ENCODE measurements at places on chromosomes 16 and 17. TPM values are rescaled to one million over a fixed set of nuclear protein-coding genes. Genes with fewer than 3 reads are reported as not detected.

GRCh38 chr17:44333371-44333770 lies 8.7 kb upstream of the SLC25A39 start:
- no peak for DNase-seq

GRCh38 chr16:53953336-53953735 lies 249.4 kb downstream of the FTO start:
- no peak for DNase-seq

GRCh38 chr16:75011634-75012307 lies 12.9 kb downstream of the ZNRF1 start:
- DNase-seq, result no peak

- no peak for DNase-seq
These were observed 36.4 kb upstream of the ARHGAP17 start for GRCh38 chr16:25051406-25052150.

- no peak for DNase-seq
These were observed 26.4 kb downstream of the NPTX1 start for GRCh38 chr17:80449930-80450576.

- no peak for DNase-seq
These were observed 6.1 kb downstream of the ABCA5 start for GRCh38 chr17:69320908-69321238.

DNA sequence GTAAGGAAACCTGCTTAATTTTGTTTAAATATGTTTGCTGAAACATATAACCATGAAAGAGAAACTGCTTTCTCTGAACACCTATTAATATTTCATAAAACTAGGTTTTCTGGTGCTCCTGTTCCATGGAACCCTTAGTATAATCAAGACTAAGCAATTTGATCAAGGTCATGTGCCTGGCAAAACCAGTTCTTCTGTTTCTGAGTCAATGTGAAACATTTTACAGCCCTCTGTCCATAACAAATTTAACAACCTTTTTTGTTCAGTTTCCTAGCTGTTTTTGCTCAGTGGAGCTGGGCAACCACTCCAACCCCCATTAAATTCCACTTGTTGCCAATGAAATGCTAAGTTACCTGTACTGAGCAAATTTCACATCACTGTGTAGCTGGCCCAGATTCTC lies 344.0 kb downstream of the CA10 start:
- DNase-seq, result no peak

DNA sequence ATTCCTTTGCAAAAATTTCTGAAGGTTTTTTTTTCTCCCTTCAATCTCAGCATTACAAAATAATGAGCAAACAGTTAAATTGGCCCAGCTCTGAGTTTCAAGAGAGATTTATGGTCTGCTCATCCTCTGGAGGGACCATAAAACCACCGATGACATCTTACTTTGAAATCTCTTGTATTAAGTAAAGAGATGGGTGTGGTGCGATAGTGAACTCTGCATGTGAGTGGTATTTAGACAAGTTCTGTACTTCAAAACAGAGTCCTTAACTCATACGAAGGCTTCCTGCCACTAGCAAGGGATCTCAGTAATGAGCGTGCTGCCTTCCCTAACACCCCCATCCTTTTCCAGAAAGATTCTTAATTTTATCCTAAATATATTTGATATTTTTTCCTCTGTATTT lies 2.1 kb downstream of the FAM20A start:
- no peak for DNase-seq

GRCh38 chr17:44828919-44829522 lies 1.1 kb downstream of the GJC1 start:
- DNase-seq, result no peak

GRCh38 chr17:80426671-80427326 lies 11.8 kb downstream of the ENDOV start:
- DNase-seq, result peak; percentile 19

- DNase-seq, result no peak
These were observed 6.0 kb downstream of the CEP295NL start for GRCh38 chr17:78896834-78897663.

DNA sequence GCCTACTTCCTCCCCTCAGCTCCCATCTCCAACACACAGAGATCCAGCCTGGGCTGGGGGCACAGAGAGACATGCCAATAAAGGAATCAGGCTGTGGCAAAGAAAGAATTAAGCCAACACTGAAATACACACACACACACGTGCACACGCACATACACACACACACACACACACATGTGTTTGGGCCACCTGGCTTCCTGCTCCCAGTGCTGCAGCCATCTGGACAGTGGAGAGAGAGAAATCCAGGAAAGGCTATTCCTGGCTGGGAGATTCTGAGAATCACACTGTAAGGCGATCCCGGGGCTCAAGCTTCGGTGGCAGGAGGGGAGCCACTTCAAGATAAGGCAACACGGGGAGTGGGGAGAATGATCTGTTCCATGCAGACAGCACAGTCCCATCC lies 72.4 kb downstream of the NOG start:
- no peak for DNase-seq

GRCh38 chr16:84985079-84986065 lies 26.0 kb downstream of the ZDHHC7 start:
- no peak for DNase-seq

- DNase-seq, result no peak
These were observed 14.7 kb downstream of the AIPL1 start for GRCh38 chr17:6420173-6420641.

GRCh38 chr17:43966276-43966675 lies 12.5 kb upstream of the PYY start:
- no peak for DNase-seq

DNA sequence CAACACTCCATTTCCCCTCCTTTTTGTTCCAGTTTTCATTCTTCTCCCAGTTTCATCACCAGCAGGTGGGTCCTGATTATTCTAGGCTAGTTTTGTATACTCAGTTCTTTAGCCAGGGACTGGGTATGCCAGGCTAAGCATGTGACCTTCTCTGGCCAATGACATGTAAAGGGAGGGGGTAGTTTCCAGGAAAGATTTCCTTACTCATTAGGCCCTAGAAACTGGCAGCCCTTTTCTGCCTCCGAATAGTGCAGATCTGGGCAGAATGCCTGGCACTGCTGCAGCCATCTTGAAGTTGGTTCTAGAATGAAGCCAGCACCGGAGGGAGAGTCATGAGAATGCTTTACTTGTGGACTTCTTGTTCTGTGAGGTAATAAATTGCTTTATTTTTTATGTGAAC lies 126.9 kb upstream of the AXIN2 start:
- DNase-seq, result no peak

- no peak for DNase-seq
These were observed 51.5 kb downstream of the NTN1 start for GRCh38 chr17:9072696-9073339.

GRCh38 chr16:50368410-50369132 lies at the start of gene BRD7:
BRD7 (minus strand) TSS chr16:50368988; CDS start chr16:50368774, 214 bp downstream.
- no peak for DNase-seq

DNA sequence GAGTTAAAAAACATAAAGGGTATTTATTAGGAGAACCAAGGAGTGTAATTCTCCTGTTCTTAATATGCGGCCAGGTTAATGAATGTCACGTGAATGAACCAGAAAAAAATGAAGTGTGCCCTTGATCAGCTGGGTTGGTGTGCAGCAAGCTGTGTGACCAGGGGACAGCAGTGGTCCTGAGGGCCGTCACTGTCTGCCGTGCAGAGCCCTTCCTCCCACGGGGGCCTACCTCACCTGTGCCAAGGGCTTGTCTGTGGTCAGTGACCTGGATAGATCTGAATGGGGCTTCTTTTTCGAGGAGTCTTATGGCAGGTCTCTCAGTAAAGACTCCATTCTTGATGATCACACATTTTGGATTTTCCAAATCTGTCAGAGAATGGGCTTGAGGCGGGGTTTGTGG lies 17.7 kb upstream of the STH start:
- DNase-seq, result no peak

- no peak for DNase-seq
These were observed 13.5 kb downstream of the PLLP start for GRCh38 chr16:57271063-57271345.

- DNase-seq, result no peak
These were observed 47.1 kb upstream of the SDK2 start for GRCh38 chr17:73691321-73691766.

DNA sequence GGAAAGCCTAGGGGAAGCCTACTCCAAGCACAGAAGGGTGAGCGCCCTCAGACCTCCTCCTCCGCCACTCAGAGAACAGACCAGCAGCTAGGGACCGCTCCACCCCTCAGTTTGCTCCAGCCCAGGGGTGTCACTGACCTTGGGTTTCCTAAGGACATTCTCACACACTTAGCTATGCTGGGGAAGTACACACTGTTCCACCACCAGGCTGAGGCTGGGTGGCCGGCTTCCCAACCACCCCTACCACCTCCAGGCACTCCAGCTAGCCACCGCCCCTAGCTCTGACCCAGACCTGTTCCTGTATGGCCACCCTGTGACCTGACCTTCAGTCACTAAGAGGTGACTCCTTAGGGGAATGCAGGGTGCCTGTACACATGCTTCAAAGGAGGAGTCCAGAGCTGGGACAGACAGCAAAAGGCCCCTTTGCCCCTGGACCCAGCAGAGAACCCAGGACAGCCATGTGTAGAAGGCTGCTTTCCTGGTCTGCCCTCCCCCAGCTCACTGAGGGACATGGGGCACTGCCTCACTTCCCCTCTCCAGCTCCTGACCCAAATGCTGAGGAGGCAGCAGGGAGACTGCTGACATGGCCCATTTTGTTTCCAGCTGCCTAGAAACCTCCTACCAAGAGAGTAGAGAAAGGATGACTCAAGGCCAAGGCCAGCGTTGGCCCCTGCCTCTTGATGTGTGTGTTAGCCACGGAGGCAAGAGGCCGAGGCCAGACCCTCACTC lies 6.7 kb downstream of the HSPB9 start:
- DNase-seq, result no peak

- DNase-seq, result no peak
These were observed 7.9 kb upstream of the RPL23 start for GRCh38 chr17:38861399-38861843.

DNA sequence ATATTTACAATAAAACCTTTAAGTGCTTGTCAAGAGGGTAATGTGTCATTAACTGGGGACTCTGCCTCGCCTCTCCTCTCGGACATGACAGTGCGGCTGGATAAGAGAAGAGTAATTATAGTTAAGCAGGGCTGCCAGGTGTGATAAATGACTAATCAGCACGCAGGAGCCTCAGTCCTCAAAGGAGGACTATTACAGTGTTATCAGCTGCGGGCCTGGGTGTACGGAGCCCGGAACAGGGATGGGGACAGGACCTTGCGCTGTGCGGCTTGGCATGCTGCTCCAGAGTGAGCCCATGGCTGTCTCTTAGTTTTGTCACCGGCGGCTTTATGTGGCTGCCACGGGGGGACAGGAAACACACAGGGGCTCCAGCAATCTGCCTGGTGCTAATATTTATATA lies 607.2 kb downstream of the MAF start:
- no peak for DNase-seq

GRCh38 chr17:43940630-43941029 lies 1.6 kb downstream of the PPY start:
- DNase-seq, result no peak

DNA sequence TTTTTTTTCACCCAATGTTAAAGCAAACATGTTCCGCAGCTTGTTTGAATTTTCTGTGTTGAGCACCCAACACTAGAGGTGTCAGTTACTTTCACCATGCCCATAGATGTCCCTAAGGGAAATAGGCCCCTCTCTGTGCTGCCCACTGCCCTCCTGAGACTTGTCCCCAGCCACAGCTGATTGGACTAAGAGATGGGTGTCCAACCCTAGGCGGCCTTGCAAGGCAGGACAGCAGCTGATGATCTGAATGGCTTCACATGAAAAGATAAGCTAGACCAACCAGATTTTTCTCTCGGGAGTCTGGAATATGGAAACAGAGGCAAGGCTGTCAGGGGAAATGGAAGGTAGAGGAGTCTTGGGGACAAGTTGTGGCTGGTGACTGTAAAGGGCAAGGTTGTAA lies 6.1 kb upstream of the CALB2 start:
- no peak for DNase-seq

DNA sequence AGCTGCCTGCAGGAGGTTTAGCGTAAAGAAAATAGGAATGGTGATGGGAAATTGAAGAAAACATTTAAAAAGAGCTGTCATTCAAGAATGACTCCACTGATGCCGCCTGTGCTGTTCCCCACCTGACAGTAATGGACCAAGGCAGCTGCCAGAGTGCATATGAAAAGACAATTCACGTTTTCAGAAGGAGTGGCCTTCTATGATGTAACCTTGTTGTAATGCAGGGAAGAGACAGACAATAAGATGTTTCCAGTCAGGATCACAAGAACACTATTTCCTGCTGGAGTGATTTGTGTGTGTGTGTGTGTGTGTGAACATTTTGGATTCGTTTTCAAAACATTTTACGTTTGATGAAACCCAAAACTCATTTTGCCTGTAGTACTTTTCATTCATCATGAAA lies 203.7 kb downstream of the LGALS9B start:
- DNase-seq, result no peak

GRCh38 chr17:55420776-55421178 lies 858 bp downstream of the MMD start:
- DNase-seq, result no peak

DNA sequence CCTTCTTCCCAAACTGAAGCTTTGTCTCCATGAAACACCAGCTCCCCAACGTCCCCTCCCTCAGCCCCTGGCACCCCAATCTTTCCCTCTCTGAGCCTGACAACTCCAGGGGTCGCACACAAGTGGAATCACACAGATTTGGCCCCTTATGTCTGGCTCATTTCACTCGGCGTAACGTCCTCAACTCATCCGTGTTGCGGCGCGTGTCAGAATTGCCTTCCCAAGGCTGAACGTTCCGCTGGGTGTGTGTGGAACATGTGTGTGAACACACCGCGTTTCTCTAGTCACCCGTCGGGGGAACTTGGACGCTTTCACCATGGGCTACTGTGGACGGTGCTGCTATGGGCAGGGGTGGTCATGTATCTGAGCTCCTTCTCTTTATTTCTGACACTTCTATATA lies 45.0 kb downstream of the TBC1D16 start:
- no peak for DNase-seq

GRCh38 chr17:4442582-4442981 lies 8.8 kb downstream of the SPNS3 start:
- no peak for DNase-seq

DNA sequence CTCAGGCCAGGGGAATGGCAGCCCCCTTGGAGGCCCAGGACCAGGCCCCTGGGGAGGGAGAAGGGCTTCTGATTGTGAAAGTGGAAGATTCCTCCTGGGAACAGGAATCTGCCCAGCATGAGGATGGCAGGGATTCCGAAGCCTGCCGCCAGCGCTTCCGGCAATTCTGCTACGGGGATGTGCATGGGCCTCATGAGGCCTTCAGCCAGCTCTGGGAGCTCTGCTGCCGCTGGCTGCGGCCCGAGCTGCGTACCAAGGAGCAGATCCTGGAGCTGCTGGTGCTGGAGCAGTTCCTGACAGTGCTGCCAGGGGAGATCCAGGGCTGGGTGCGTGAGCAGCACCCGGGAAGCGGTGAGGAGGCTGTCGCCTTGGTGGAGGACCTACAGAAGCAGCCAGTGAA lies 2.4 kb downstream of the ZNF213 start:
- no peak for DNase-seq

GRCh38 chr16:17470908-17471718 lies at the start of gene XYLT1:
XYLT1 (minus strand) TSS chr16:17470960; CDS start chr16:17470796, 164 bp downstream.
- DNase-seq, result no peak

GRCh38 chr17:78014646-78015045 lies 56.1 kb downstream of the TNRC6C start:
- no peak for DNase-seq

GRCh38 chr17:51347851-51348584 lies 87.7 kb downstream of the UTP18 start:
- no peak for DNase-seq

- no peak for DNase-seq
These were observed 22.3 kb downstream of the TMEM11 start for GRCh38 chr17:21191698-21192097.

Gene MPO
- 3.6 TPM for polyA plus RNA-seq

Gene UQCRC2
- 316 TPM for polyA plus RNA-seq

Gene TP53TG3
- polyA plus RNA-seq, result not detected

Gene RAMP2
- polyA plus RNA-seq, result 87.3 TPM

Gene PIRT
- polyA plus RNA-seq, result not detected

Gene PPP1R1B
- polyA plus RNA-seq, result 18.1 TPM

Gene SLFN14
- polyA plus RNA-seq, result 0.18 TPM
